ENCODE measurements at places on chromosomes 6 and 20. TPM values are rescaled to one million over a fixed set of nuclear protein-coding genes. Genes with fewer than 3 reads are reported as not detected.
A peak's percentile ranks its signal among the peaks of the same experiment; 100 is the strongest.

- no peaks in the 10 kb centered on the region for H3K4me1 ChIP-seq
- DNase-seq: peak; percentile 33
- H3K36me3 ChIP-seq: no peaks in the 10 kb centered on the region
- no peaks in the 10 kb centered on the region for H3K27me3 ChIP-seq
- no peak overlapping the region for H3K27ac ChIP-seq
- H3K4me3 ChIP-seq: no peak overlapping the region
Measured at GRCh38 chr6:52020945-52021570, 66.4 kb downstream of the PKHD1 start.

DNA sequence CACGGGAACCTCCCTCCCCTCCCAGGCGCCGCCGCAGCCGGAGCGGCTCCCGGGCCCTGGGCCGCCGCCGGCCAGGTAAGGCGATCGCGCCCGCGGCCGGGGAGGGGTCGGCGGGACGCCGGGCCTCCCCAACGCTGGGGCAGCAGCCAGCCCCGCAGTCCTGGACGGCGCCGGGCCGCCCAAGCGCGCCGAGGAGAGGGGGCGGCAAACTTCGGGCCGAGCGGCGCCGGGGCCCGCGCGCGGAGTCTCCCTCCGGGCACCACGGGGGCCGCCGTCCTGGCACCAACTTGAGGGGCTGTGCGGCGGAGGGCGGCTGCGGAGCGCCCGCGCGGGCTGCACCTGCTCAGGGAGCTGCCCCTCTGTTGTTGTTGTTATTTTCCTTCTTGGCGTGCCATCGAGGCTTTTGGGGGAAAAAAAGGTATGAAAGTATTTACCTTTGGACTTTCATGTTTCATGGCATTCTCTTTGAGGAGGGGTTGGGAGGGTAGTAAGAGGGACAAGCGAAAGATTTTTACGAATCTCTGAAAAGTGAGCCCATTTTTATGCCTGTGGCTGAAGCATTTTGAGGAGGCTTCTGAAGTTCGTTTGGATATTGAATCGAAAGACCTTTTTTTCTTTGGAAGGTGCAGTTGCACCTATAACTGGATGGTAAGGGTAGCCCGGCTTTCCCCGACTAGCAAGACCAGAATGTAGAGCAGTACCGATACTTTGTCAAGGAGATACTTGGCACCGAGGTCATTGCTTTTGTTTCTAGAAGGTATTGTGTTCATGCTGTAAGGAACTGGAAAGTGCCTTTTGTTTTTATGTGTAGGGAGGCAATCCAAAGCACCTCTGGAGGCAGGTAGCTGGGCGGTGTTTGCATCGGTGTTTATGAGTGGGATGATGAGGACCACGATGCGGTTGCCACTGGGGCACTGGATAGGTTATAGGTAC lies at the start of gene RNF182:
Gene RNF182, plus strand, starts transcription at position 4 of the 933 bp plus-strand sequence. CDS start 52,168 bp downstream, outside the sequence.
- peaks cover 29% of the 10 kb centered on the region for H3K27me3 ChIP-seq
- H3K27ac ChIP-seq: no peak within 1 kb of the TSS
- peak within 1 kb of the TSS; percentile 55 for H3K4me3 ChIP-seq
- peaks cover 17% of the 10 kb centered on the region for H3K4me1 ChIP-seq
- no peaks in the 10 kb centered on the region for H3K36me3 ChIP-seq

DNA sequence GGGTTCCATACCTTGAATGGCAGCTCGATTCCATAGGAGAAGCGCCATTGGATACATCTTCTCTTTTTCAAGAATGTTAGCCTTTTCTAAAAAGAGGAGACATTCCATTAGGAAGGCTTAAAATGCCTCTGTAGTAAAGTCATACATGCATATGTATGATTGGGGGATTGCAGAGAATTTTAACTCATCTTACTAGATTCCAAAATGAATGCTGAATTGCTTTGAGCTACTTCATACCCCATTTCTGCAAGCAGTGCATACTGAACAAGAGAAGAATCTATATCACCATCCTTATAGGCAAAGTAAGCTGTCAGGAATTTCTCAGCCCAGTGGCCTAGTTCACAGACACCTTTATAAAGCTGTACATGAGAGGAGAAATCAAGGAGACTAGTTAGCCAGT lies 80.3 kb downstream of the NDUFAF5 start:
- H3K27ac ChIP-seq: no peak overlapping the region
- H3K4me3 ChIP-seq: no peak overlapping the region
- DNase-seq: no peak
- H3K4me1 ChIP-seq: no peaks in the 10 kb centered on the region
- no peaks in the 10 kb centered on the region for H3K27me3 ChIP-seq

The MEI4 gene
- not detected for polyA plus RNA-seq

The FKBP5 gene
- 16.7 TPM for polyA plus RNA-seq

The FABP7 gene
- not detected for polyA plus RNA-seq

GRCh38 chr20:25247956-25248785 lies at the start of gene PYGB:
Gene PYGB (plus strand): TSS chr20:25248085. CDS start chr20:25248179, 94 bp downstream.
- H3K4me1 ChIP-seq: peaks cover 11% of the 10 kb centered on the region
- H3K27ac ChIP-seq: peak within 1 kb of the TSS; percentile 59
- H3K4me3 ChIP-seq: peak within 1 kb of the TSS; percentile 77
- no peaks in the 10 kb centered on the region for H3K36me3 ChIP-seq
- H3K27me3 ChIP-seq: no peaks in the 10 kb centered on the region

- no peaks in the 10 kb centered on the region for H3K36me3 ChIP-seq
- no peak overlapping the region for H3K27ac ChIP-seq
- no peaks in the 10 kb centered on the region for H3K27me3 ChIP-seq
- H3K4me1 ChIP-seq: no peaks in the 10 kb centered on the region
- DNase-seq: no peak
- H3K4me3 ChIP-seq: no peak overlapping the region
Measured at GRCh38 chr6:54987633-54988290, 141.2 kb downstream of the FAM83B start.

DNA sequence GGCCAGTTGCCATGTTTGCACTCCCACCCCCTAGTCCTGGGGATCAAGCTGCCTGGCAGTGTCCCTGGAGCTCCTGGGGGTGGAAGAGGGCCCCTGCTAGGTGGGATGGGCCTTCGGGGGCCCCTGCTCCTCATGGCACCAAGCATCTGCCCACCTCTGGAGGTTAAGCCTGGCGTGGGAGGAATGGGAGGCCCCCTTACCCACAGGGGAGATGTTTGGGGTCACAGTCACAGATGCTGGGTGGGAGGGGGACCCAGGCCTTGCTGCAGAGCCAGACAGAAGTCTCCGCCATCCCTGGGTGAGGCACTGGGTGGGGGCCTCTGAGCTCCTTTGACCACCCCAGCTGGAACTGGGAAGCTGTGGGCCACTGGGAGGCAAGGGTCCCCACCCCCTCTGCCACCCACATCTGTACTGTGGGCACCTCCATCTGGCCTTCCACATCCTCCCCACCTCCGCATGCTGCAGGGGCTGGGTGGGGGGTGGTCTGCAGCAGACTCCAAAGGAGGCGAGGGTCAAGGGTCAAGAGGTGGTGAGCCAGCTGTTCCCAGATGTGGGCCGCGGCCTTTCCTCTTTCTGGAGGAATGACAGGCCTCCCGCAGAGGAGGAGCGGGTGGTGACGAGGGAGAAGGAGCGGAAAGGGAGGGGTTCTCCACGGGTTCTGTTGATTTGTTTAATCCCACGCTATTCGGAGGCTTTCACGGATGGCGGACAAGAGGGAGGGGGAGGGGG lies 41.5 kb downstream of the YTHDF1 start:
- H3K27ac ChIP-seq: no peak overlapping the region
- peaks cover 63% of the 10 kb centered on the region for H3K27me3 ChIP-seq
- H3K4me1 ChIP-seq: no peaks in the 10 kb centered on the region
- H3K4me3 ChIP-seq: no peak overlapping the region

- H3K4me1 ChIP-seq: no peaks in the 10 kb centered on the region
- no peak overlapping the region for H3K4me3 ChIP-seq
- no peak for DNase-seq
- H3K27ac ChIP-seq: no peak overlapping the region
Measured at GRCh38 chr6:135008072-135008940, 46.3 kb downstream of the HBS1L start.

DNA sequence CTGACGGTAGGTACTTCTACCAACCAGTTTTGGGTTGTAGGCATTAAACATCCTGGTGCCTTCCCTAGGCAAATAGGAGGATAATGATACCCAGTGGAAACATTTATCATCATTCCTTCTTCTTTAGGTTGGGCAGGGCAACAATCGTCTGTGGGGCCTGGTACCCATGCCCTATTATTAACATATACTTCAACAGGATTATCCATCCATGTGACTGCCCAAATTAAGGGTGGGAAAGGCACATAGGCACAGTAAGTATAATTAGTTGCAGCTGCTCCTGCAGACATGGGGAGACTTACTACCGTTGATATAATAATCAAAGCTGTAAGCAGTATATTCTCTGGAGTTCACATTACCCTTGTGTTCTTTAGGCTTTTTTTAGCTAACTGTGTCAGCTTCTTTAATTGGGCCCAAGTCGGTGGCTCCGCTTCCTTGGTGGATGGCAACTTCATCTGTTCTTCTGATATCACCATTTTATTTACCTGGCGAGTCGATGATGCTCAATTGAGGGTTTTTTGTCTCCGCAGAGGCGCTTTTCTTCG lies 16.8 kb downstream of the RPL7L1 start:
- H3K36me3 ChIP-seq: no peaks in the 10 kb centered on the region
- no peak overlapping the region for H3K27ac ChIP-seq
- no peak for DNase-seq

The CRISP1 gene
- polyA plus RNA-seq: not detected

GRCh38 chr20:19692100-19692499 lies 66.0 kb upstream of the RIN2 start:
- no peak overlapping the region for H3K27ac ChIP-seq
- H3K4me3 ChIP-seq: no peak overlapping the region
- H3K4me1 ChIP-seq: peaks cover 5% of the 10 kb centered on the region
- no peaks in the 10 kb centered on the region for H3K36me3 ChIP-seq

DNA sequence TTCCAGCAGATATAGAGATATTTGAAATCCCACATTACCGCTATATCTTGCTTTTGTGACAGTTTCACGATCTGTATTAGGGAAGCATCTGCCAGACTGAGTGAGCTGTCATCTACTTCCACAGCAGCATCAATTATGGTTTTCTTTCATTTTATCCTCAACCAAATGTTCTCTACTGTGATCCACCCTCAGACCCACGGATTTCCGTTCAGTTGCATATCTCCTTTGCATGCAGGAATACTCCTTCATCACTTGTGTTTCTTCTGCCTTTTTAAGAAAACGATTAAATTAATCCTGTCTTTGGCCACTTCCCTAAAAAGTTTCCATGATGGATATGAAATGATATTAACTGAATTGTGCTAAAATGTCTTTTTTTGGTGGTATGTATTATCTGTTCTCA lies 262.1 kb upstream of the ADGRB3 start:
- no peaks in the 10 kb centered on the region for H3K4me1 ChIP-seq
- DNase-seq: no peak
- H3K36me3 ChIP-seq: no peaks in the 10 kb centered on the region

The CD93 gene
- polyA plus RNA-seq: 180 TPM

- H3K4me3 ChIP-seq: no peak overlapping the region
- no peak for DNase-seq
- H3K27ac ChIP-seq: no peak overlapping the region
- H3K27me3 ChIP-seq: no peaks in the 10 kb centered on the region
Measured at GRCh38 chr6:3293271-3294155, 34.8 kb downstream of the PSMG4 start.

The MAN1A1 gene
- polyA plus RNA-seq: 2.6 TPM

The MYH7B gene
- 0.10 TPM for polyA plus RNA-seq

DNA sequence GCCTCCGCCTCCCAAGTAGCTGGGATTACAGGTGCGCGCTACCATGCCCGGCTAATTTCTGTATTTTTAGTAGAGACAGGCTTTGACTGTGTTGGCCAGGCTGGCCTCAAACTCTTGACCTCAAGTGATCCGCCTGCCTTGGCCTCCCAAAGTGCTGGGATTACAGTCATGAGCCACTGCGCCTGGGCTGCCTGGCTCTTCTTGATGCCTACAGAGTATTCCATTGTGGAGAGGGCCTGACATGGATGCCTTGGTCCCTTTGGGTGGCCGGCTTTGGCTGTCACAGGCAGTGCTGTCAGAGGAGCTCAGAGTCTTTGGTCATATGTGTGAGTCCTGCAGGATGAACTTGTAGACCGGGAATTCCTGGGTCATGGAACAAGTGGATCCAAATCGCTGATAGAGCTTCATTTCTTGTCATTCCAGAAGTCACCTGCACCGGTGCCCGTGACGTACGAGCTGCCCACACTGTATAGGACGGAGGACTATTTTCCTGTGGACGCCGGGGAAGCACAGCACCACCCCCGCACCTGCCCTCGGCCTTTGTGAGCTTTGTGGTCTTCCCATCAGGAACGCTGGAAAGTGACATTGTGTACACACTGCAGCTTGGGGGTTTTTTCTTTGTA lies 55.1 kb downstream of the ADNP start:
- no peaks in the 10 kb centered on the region for H3K27me3 ChIP-seq
- no peaks in the 10 kb centered on the region for H3K4me1 ChIP-seq
- no peak overlapping the region for H3K27ac ChIP-seq
- H3K4me3 ChIP-seq: no peak overlapping the region

GRCh38 chr6:158160932-158161539 lies 7.0 kb downstream of the SERAC1 start:
- H3K4me1 ChIP-seq: no peaks in the 10 kb centered on the region
- no peak overlapping the region for H3K4me3 ChIP-seq
- peaks cover 2% of the 10 kb centered on the region for H3K36me3 ChIP-seq
- H3K27me3 ChIP-seq: no peaks in the 10 kb centered on the region

The WFDC12 gene
- not detected for polyA plus RNA-seq

GRCh38 chr6:39339868-39340550 lies 17.5 kb upstream of the KCNK16 start:
- H3K27ac ChIP-seq: no peak overlapping the region
- H3K27me3 ChIP-seq: no peaks in the 10 kb centered on the region

DNA sequence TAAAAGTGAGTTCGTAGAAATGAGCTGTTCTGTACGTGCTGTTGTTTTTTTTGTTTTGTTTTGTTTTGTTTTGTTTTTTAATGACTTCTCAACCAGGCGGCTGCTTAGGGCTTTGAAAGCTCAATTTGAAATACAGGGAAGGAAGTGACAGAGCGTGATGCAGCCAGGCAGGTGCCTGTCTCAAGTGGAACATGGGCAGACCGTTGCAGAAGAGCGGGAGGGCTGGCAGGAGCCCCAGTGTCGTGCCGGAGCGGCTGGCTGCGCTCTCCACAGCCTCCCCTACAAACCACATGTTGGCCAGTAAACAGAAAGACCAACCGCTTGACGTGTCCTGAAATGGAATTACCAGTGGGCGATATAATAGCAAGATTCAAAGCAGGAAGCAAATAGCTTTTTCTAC lies 164.9 kb upstream of the RREB1 start:
- no peaks in the 10 kb centered on the region for H3K27me3 ChIP-seq
- H3K4me3 ChIP-seq: no peak overlapping the region
- H3K36me3 ChIP-seq: no peaks in the 10 kb centered on the region
- H3K4me1 ChIP-seq: no peaks in the 10 kb centered on the region
- no peak overlapping the region for H3K27ac ChIP-seq

The RSPO3 gene
- 1.8 TPM for polyA plus RNA-seq

DNA sequence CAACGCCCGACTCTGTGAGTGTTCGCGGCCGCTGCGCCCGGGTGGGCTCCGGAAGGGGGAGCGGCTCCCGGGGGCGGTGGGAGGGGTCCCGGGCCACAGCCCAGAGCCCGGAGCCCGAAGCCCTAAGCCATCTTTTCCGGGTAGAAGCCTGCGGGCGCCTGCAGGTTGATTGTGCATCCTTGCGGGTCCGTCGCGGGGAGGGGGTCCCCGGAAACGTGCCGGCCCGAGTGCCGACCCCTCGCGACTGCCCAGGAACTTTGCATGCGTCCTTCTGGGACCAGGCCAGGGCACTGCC lies 413 bp downstream of the PTPRA start:
- no peaks in the 10 kb centered on the region for H3K36me3 ChIP-seq
- peaks cover 35% of the 10 kb centered on the region for H3K4me1 ChIP-seq
- H3K4me3 ChIP-seq: peak overlapping the region; percentile 55
- peak overlapping the region; percentile 65 for H3K27ac ChIP-seq

- no peak overlapping the region for H3K27ac ChIP-seq
- H3K4me1 ChIP-seq: no peaks in the 10 kb centered on the region
- no peaks in the 10 kb centered on the region for H3K27me3 ChIP-seq
- H3K36me3 ChIP-seq: no peaks in the 10 kb centered on the region
Measured at GRCh38 chr6:34315780-34316179, 67.0 kb upstream of the SMIM29 start.
